ENCODE measurements at places on chromosomes 7 and 10.
A peak's percentile ranks its signal among the peaks of the same experiment; 100 is the strongest.

GRCh38 chr10:130863044-130863443 lies 448.5 kb downstream of the TCERG1L start:
- no peak for DNase-seq

DNA sequence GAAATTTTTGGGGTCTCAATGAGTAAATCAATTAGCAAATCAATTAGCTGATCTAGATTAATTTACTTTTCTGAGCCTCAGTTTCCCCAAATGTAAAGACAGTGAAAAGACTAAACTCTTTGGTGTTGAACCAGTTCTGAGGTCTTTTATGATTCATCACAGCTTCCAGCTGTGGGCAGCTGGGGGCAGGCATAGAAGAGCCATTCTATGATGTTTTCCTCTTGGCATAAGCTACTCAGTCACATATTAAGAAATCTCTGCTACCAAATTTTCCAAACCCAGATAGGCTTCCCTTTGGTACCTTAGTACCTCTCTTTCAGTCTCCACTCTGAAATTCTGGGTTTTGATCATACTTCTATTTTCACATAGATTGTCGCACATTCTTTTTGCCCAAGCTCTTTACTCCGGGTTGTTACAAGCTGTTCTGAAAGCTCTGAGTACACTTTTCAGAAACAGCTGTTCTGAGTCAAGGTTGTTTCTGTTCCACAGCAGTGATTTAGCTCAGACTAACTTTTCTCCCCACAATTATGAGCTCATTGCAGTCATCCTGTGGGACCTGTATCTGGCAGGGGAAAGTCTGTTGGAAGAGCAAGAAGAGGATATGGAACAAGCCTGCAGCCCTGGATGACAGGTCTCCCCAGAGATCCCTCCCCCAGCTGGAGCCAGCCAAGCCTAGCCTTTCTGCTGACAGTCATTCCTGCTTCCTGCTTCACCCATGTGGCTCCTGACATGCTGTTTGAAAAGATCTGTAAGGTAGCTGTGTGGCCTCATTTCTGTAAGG lies 599.6 kb upstream of the GHITM start:
- DNase-seq, result no peak

GRCh38 chr10:92142949-92143348 lies 147.9 kb downstream of the CPEB3 start:
- DNase-seq, result no peak

DNA sequence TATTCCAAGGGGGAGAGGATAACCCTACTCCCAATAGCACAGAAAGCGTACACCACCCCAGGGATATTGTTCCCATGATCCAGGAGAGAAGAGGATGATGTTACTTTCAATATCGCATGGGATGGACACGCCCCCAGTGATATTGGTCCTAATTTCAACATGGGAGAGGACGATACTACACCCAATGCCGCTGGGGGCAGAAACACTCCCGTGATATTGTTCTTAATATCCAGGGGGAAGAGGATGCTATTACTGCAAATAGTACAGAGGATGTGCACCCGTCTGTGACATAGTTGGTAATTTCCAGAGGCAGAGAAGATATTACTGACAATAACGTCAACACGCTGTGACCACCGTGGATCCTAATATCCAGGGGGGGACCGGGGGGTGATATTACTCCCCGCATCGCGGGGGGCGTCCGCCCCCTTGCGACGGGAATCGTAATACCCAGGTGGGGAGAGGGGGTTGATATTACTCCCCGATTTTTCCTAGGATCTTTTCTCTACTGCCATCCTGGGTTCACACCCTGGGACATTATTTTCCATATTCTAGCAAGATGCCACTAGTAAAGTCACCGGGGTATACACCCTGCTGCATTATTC lies 16.6 kb downstream of the MEIG1 start:
- peak; percentile 47 for DNase-seq

- DNase-seq, result no peak
Observed at GRCh38 chr7:44617225-44617890, 10.9 kb downstream of the OGDH start.

- DNase-seq, result peak; percentile 10
Observed at GRCh38 chr10:92727550-92727949, 37.8 kb downstream of the HHEX start.

GRCh38 chr10:29005988-29006387 lies 282.9 kb upstream of the LYZL1 start:
- no peak for DNase-seq

DNA sequence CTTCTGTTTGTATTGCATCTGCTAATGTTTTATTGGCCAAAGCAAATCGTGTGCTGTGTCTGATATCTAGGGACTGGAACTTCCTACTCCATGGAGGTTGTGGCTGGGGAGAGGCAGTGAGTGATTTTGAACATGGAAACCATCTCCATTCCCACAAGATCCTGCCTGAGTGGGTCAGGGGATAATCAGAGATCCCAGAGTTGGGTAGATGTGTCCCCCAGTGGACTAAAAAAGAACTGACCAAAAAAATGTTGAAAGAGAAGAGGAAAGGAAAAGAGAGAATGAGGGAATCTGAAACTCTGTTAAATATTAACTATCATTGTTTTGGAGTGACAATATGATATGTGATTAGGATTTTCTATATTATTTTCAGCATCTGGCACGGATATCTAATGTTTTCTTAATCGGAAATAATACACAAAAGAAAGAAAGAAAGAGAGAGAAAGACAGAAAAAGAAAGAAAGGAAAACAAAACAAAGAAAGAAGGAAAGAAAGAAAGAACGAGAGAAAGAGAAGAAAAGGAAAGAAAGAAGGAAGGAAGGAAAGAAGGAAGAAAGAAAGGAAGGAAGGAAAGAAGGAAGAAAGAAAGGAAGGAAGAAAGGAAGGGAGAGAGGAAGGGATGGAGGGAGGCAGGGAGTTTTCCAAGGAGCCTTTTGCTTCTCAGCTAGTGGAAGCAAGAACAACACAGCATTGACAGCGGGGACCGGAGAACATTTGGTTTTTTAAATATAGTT lies 638.5 kb downstream of the CCSER2 start:
- DNase-seq, result peak; percentile 14

- DNase-seq, result no peak
Observed at GRCh38 chr10:85459906-85460305, 906.7 kb downstream of the GRID1 start.

GRCh38 chr7:78368771-78369170 lies 570.2 kb downstream of the PHTF2 start:
- DNase-seq, result no peak

DNA sequence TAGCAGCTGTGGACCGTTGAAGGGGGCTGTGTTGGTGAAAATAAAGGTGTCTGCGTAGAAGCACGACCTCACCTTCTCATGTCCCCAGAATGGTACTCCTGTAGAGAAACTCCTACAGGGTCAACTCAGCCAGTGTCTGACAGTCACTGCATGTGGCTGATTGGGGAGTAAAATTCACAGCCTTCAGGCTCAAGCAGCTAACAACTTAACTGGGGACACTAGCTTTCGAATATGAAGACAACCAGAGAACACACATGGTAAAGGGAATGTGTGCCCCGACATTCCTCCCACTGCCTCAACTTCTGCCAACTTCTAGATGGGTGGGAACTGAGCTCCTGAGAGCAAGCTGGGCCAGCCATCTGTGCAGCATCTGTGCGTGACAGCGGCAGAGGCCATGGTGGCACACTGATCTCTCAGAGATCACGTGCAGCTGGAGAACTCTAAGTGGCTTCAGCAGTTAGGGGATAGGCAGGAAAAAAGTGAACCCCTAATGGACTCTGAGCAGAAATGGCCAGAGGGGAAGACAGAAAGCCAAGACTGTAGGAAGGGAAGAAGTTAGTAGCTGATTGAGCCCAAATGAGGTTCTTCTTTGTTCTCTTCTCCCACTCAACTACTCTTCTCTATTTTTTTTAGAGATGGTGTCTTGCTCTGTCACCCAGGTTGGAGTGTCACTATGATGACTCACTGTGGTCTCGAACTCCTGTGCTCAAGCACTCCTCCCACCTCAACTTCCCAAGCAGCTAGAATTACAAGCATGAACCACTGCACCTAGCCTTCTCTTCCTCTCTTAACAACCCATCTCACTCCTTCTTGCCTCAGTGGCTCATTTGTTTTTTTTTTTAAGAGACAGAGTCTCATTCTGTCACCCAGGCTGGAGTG lies 280.8 kb downstream of the ZEB1 start:
- no peak for DNase-seq

- DNase-seq, result no peak
Observed at GRCh38 chr10:72790216-72790990, 98.5 kb downstream of the MCU start.

GRCh38 chr10:53598914-53599313 lies 826.3 kb upstream of the MBL2 start:
- no peak for DNase-seq

DNA sequence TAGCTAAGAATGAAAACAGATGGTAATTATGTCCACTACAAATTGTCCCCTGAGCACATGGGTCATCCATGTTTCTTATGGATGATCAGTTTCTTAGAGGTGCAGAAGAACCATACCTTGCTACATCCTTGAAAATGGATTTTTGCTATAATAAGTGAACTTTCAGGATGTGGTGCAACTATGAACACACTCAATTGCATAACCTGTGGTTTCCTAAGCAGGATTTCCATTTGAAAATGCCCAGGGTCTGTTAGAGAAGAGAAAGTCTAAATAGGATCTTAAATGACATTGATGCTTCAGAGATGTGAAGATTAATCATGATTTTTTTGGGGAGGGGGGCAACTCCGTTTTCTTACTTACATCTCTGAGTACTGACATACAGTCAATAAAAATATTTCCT lies 39.6 kb upstream of the CACNB2 start:
- DNase-seq, result no peak

DNA sequence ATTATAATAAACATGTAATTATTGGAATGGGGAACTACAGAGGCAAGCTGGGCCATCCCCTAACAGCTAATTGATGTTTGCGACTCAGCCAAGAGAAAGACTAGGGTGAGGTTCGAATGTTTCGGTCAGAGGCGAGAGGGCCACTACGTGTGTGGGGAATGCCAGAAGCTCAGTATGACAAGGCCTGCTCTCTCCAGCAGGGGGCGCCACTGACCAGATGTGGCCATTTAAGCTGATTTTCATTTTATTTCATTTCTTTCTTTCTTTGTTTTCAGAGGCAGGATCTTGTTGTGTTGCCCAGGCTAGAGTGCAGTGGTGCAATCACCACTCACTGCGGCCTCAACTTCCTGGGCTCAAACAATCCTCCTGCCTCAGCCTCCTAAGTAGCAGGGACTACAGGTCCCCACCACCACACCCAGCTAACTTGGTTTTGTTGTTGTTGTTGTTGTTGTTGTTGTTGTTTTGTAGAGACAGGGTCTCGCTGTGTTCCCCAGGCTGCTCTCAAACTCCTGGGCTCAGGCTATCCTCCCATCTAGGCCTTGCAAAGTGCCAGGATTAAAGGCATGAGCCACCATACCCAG lies 38.1 kb downstream of the TMEM130 start:
- peak; percentile 69 for DNase-seq

GRCh38 chr7:7795203-7795602 lies 76.8 kb upstream of the RPA3 start:
- no peak for DNase-seq

DNA sequence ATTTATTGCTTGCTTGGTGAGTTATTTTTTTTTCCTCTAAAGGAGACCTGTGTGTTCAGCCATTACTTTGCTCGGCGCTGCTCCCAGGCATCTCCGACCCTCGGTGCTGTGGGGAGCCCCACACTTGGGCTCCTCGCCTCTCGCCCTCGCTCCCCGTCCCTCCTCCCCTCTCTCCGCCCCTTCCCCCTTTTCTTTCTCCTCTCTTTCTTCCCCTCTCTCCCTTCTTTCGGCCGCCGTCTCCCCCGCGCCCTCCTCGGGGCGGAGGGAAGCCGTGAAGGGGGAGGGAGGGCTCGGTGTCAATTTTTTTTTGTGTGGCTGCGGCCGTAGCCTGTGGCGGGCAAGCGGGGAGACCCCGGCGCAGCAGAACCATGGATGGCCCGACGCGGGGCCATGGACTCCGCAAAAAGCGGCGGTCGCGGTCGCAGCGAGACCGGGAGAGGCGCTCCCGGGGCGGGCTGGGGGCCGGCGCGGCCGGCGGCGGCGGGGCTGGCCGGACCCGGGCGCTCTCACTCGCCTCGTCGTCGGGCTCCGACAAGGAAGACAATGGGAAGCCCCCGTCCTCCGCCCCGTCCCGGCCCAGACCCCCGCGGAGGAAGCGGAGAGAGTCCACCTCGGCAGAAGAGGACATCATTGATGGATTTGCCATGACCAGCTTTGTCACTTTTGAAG lies 1.1 kb downstream of the AUTS2 start:
- DNase-seq, result peak; percentile 82

GRCh38 chr7:44796034-44796503 lies 412 bp upstream of the PPIA start:
- no peak for DNase-seq

DNA sequence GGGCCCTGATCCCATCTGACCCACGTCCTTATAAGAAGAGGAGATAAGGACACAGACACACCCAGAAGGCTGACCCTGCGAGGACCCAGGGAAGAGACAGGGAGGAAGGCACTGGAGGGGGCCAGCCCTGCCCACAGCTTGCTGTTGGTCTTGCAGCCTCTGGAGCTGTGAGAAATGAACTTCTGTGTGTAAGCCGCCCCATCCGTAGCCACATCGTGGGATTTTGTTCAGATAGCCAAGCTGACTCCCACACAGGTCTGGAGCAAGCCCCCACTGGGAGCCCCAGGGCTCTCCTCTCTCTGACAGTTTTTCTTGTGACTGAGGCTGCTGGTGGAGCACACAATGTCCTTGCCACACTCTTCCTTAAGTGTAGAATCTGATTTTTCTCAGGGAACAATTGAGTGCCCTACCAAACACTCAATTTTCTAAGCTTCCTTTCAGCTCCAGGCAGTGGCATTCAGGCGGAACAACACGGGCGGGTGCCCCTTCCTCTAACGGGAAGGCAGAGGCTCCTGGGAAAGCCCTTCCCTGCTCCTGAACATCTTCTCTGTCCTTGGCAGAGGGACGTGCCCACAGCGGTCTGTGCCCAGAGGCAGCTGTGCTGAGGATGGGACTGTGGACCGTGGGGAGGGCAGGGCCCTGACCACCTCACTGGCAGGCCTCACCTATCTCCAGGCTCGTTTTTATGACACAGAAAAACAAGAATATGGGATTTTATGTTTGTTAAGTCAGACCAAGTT lies 160.6 kb upstream of the SHH start:
- no peak for DNase-seq

DNA sequence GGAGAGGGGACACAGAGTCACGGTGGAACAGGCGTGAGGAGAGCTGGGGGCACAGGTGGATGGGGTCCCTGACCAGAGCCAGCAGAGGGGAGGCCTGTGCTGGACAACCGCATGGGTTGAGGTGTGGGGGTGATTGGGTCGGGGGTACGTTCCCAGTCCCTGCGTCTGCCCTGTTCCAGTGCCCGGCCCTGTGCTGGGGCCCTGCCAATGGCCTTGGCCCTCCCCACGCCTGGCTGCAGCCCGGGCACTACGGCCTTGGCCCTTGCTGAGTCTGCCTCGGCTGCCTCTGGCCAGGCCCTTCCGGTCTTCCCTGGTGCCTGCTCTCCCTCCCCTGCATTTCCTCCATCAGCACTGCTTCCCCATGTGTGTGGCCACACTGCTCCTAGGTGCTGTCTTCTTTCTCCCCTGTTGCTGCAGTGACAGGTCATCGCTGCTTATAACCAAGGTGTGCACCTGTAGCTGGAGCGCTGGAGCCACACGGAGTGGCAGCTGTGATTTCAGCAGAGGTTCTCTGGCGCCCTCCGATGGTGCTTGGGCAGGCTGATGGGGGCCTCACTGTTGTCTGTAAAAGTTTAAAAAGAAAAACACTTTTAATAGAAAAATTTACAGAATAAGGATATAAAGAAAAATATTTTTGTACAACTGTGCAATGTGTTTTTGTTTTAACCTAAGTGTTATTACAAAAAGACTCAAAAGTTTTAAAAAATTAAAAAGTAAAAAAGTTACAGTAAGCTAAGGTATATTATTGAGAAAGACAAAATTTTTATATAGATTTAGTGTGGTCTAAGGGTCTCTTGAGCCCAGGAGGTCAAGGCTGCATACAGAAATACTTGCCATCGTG lies 45.2 kb upstream of the BHLHA15 start:
- DNase-seq, result peak; percentile 80

- no peak for DNase-seq
Observed at GRCh38 chr7:115135769-115136410, 214.0 kb downstream of the MDFIC start.

Data from SK-N-SH (cell line).